ENCODE measurements at places on chromosomes 2 and 18.

DNA sequence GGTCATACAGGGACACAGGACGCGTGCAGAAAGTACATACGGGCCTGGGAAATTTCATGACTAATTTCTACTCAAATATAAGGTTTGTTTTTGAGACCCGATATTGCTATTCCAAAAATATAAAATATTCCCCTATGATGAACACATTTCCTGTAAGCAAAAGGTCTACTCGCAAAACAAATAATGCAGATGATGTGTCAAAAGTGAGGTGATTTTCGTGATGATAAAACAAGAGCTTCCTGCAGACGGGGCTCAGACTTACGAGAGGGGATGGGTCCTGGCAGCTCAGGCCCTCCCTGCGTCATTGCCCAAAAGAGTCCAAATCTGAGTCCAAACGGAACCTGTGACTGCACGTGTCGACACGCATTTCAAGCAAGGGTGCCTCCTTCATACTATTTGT lies 62.7 kb downstream of the MBP start:
- no peak for DNase-seq

DNA sequence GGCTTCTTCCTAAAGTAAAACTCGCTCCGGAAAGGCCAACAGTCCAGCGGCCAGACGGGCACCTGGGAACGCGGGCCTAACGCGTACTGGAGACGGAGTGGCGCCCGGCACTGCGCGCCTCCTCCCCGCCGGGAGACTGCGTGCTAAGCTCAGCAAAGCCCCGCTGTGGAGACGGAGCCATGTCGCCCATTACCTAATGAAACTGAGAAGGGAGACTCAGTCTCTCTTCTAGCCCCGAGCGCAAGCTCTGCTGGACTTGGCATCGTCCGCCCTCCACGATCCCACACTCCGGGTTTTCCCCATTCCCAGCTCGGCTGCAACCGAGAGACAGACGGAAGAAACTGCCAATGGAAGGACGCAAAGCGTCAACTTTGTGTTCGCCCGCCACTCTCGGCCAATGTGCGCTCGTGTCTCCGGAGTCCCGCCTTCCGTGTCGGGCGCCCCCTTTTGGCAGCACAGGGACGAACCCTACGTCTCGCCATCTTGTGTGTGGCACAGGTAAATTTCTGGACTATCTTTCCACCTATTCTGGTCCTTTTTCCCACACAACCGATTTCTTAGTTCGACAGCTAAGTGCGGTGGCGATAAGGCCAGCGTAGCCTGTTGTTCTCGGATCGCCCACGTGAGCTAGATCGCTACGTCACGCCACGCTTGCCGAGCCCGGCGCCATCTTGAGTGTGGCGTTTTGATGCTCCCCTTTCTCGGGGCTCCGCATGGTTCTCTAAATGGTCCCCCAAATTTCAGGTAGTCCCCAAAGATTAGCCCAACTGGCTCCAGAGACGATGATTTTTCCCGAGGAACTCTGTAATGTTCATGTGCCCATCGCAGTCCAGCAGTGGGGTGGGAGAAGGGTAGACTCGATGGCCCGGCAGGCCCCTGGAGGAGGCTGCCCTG lies 1.3 kb upstream of the PTMA start:
- DNase-seq: peak; percentile 99

- DNase-seq: no peak
Measured at GRCh38 chr18:10168477-10168876, 254.7 kb downstream of the VAPA start.

GRCh38 chr2:1318366-1319009 lies 94.8 kb upstream of the TPO start:
- DNase-seq: no peak

Data from NCI-H82 (cell line).